ENCODE measurements at places on chromosomes 2 and 18.

DNA sequence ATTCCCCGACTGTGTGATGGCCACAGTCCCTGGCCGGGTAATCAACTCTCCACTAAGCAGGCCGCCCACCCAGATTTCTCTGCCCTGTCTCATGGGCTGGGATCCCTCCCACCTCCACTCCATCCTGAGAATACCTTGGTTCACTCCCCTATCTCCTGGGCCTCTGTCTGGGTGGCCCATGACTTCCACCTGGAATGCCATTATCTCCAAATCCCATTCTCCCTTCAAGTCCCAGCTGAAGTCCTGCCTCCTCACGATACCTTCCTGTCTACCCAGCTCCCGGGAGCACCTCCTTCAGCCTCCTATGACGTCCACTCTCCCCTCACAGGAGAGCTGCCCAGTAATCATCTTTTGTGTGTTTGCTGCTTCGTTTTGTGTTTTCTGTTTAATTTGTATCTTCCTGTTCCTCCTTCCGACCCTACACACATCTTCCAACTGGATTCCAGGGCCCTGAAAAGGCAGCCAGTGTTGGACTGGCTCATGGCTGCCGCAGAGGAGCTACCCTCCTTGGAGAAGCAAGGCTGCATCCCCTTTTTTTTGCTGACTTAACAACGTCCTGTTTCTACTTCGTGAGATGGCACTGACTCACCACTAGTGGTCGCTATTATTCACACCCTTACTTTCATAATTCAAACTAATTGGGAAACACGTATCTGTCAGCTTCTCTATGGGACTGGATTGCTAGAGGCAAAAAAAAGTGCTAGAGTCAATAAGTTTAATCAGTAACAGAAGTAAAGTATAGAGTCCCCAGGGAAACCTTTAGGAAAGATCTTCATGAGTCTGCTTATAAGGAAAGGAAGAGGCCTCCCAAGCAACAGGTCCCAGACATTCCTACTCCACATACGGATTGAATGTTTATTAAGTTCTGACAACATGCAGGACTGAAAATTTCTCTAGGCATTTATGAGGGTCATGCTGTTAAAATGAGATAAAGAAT, 171.9 kb upstream of the GATA6 start:
- DNase-seq: no peak

- no peak for DNase-seq
Measured at GRCh38 chr18:74453016-74453566, 4.0 kb downstream of the DIPK1C start.

- no peak for DNase-seq
Measured at GRCh38 chr2:39379643-39380524, 57.2 kb downstream of the MAP4K3 start.

GRCh38 chr2:216584112-216584511, 49.1 kb upstream of the IGFBP2 start:
- no peak for DNase-seq

DNA sequence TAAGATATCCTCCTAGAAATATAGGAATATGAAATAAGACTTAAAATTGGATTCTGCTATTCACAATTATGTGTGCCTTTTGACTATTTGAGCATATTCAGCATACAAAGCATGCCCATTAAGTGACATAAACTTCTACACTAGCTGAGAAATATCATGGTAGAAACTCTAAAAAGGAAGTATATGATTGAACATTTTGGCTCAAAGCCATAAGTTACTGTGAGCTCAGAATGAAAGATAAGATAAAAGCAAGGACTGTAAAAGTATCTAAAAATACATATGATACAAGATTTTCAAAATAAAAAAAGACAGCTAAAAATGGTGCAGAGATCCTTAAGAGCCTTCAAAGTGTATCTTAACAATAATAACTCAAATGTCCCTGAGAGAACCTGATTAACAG, 340.5 kb upstream of the SLC39A10 start:
- DNase-seq: no peak

- DNase-seq: no peak
Measured at GRCh38 chr18:67455890-67456501, 60.5 kb downstream of the DSEL start.

GRCh38 chr2:238263204-238264071, 23.6 kb upstream of the HES6 start:
- peak; percentile 47 for DNase-seq

DNA sequence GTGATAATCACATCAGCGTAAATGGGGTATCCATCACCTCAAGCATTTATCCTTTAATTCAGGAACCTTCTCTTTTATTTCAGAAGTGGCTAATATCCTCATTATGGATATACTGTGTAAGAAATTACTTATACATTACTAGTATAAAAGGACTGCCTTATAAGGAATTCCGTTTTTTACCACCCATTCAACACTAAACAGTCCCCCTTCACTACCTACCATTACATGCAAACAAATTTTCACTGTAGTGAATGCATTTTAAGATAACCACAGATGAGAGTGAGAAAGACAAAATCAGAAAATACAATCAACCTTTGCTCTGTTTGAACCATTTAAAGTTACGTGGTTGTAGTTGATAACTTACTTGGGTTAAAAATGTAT, 551.2 kb downstream of the RNF144A start:
- no peak for DNase-seq
